ENCODE measurements at places on chromosomes 6 and 20. TPM values are rescaled to one million over a fixed set of nuclear protein-coding genes. Genes with fewer than 3 reads are reported as not detected.

- DNase-seq = no peak
These were observed 1299.3 kb upstream of the GJE1 start for GRCh38 chr6:140833408-140833807.

Gene WFDC5
- not detected for total RNA-seq

GRCh38 chr20:41178904-41179432 is 41.6 kb downstream of the PLCG1 start:
- no peak for DNase-seq

- DNase-seq = no peak
These were observed 355 bp upstream of the AKAP7 start for GRCh38 chr6:131134980-131135243.

GRCh38 chr6:128754658-128755256 is 128.2 kb upstream of the LAMA2 start:
- no peak for DNase-seq

GRCh38 chr20:49186535-49187329 is 1.4 kb downstream of the STAU1 start:
- no peak for DNase-seq

GRCh38 chr6:150865043-150865405 is 478 bp upstream of the MTHFD1L start:
- no peak for DNase-seq

Gene SPTLC3
- not detected for total RNA-seq

DNA sequence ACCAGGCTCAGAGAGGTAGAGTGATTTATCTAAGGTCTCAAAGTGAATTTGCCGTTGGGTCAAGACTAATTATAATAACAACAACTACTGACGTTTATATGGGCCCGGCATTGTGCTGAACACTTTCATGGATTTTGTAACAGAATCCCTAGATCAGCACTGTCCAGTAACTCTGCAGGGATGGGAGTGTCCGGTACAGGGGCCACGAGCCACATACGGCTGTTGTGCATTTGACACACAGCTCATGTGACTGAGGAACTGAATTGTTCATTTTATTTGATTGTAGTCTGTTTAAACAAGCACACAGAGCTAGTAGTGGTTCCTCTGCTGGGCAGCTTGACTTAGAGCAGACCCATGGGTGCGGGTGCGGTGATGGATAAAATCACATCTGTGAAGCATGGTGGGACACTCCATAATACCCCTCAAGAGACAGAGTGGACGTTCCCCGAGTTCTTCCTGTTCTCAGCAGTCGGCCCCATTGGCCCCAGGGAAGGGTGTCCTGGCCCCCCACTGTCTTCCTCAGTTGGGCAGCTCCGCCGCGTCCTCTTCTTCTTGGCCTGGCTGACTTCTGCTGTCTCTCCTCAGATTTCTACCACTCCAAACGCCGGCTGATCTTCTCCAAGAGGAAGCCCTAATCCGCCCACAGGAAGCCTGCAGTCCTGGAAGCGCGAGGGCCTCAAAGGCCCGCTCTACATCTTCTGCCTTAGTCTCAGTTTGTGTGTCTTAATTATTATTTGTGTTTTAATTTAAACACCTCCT is 6.8 kb downstream of the CDKN1A start:
- no peak for DNase-seq

Gene CD83
- total RNA-seq = 6.0 TPM

DNA sequence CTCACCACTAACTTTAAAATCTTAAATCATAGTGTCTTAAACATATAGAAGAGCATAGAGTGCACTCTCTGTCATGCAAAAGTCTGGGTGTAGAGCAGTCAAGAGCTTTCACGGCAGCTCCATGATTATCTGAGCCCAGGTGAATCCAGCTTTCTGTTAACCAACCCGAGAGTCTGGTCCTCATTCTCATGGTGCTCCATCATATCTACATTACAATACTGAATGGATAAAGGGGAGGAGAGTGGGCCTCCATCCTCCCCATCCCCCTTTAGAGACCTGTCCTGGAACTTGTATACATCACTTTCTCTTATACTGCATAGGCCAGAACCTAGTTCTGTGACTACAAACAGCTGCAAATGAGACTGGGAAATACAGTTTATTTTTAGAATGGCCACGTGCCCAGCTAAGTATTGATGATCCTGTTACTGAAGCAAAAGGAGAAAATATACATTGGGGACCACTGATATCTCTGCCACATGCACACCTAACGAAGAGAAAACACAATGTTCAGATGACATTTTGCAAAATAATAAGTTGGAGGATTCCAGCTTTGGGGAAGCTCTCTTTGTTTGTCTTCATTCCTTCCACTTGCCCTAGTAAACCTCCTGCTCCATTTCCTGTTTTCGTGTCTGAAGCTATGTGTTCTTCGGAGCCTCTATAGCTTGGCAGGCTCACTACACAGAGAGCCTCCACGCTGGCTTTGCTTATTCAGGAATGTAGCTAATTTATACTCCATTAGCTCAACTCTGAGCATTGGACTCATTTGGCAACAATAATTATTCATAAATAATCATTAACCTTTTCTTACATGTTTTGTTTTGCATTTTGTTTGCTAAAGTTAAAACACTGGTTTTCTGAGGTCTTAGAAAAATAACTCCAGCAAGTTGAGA is 110.1 kb downstream of the IYD start:
- no peak for DNase-seq
